ENCODE measurements at places on chromosomes 7 and 10. TPM values are rescaled to one million over a fixed set of nuclear protein-coding genes. Genes with fewer than 3 reads are reported as not detected.

FOXL3 gene
- total RNA-seq: not detected

PRF1 gene
- not detected for total RNA-seq

PDSS1 gene
- total RNA-seq: 2.8 TPM

MCM10 gene
- total RNA-seq: 0.34 TPM

TBATA gene
- not detected for total RNA-seq

ACHE gene
- total RNA-seq: under 0.01 TPM

SHH gene
- not detected for total RNA-seq

MLLT10 gene
- 41.1 TPM for total RNA-seq

SPDYE1 gene
- total RNA-seq: under 0.01 TPM

VPS41 gene
- 62.1 TPM for total RNA-seq

GPER1 gene
- total RNA-seq: 3.6 TPM

EMX2 gene
- total RNA-seq: not detected

COBL gene
- not detected for total RNA-seq

NXPH1 gene
- not detected for total RNA-seq

GNG11 gene
- total RNA-seq: 11.2 TPM

RNF32 gene
- total RNA-seq: 1.3 TPM

KCNMA1 gene
- total RNA-seq: 70.6 TPM

PTPRZ1 gene
- total RNA-seq: not detected

HYCC1 gene
- 118 TPM for total RNA-seq

VOPP1 gene
- 49.8 TPM for total RNA-seq

Measured in bronchial smooth muscle cell (primary cell).